Osteocyte (in vitro differentiated cells): ENCODE measurements at places on chromosomes 11 and 22. TPM values are rescaled to one million over a fixed set of nuclear protein-coding genes. Genes with fewer than 3 reads are reported as not detected.

- DNase-seq: no peak
Measured at GRCh38 chr11:122979815-122980595, 1.6 kb downstream of the BSX start.

The CHORDC1 gene
- total RNA-seq: 30.8 and 35.1 TPM in 2 replicates

DNA sequence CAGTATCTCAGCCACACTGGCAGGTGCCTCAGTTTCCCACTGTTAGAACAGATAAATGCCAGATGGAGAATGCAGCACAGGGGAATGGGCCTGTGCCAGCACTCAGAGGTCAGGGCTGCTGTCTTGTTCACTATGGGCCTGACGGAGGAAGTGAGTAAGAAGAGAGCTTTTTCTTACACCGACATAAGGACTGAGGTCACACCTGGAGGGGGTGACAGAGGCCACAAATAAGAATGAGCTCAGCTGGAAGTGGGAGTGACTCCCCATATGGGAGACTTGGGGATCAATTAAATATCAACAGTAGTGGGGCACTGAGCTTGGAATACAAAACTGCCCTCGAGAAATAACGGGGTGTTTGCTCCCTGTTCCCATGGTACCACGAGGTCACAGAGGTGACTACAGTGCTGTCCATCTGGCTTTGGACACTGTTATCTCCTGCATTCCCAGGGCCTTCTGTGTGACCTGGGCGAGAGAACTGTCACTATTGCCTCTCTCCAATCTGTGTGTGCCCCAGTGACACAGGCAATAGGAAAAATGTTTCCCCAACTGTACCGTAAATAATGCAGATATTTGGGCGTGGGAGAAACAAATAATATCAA, 94.1 kb upstream of the NNMT start:
- DNase-seq: no peak

DNA sequence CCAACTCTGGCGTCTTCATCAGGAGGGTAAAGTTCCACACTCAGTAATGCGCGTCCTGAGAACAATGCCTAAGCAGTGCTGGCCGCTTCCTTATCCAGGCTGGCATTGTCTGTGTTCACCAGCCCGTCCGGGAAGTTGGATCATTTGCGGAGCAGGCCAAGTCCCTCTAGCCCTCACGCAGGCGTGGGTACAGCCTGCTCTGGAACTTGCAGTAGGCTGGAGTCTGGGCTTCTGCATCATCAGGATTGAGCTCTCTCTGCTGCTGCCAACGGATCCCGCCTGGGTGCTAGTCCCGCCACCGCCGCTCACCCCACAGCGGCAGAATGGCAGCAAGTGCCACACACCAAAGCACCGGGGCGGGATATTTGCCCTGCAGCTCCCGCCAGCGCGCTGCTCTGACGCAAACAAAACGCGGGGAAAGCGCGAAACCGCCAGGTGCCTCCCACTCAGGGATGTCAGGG, 29.0 kb downstream of the GLYATL1 start:
- DNase-seq: no peak

The SLC22A6 gene
- total RNA-seq: not detected in 2 replicates

The OR8H2 gene
- not detected in 2 replicates for total RNA-seq

GRCh38 chr22:23400286-23400981, 179.7 kb downstream of the IGLL1 start:
- no peak for DNase-seq

DNA sequence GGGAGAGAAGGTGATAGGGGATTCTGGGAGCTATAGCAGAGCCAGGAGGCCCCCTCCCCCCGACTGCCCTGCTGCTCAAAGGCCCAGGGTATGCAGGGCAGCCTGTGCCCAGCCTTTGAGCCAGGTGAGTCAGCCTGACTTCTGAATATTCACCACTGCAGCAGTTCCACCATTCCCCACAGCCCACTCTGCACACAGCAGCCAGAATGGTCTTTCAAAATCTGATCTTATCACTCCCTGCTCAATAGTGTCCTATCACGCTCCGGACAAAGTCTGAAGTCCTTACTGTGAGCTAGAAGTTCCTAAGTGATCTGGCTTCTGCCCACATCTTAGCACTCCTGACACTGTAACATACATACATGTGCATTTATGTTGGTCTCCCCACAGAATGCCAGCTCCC, 111.7 kb downstream of the BUD13 start:
- DNase-seq: no peak

DNA sequence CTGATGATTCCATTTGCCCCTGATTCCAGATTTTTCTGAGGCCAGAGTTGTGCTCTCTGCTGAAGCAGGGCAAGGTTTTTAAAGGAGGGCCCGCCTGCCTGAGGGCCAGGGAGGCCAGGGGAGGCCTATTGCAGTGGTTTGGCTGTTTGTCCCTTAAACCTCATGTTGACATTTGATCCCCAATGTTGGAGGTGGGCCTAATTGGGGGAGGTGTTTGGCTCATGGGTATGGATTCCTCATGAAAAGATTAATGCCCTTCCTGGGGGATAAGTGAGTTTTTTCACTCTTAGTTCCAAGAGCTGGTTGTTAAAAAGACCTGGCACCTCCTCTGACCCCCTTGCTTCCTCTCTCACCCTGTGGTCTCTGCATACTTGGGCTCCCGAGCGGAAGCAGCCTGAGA, 9.2 kb downstream of the GAL3ST3 start:
- no peak for DNase-seq

The KCNJ4 gene
- total RNA-seq: 0.43 and 0.57 TPM in 2 replicates

The PRG3 gene
- not detected in 2 replicates for total RNA-seq

The CADM1 gene
- total RNA-seq: 19.6 and 24.2 TPM in 2 replicates

GRCh38 chr22:33569018-33569417, 351.3 kb downstream of the LARGE1 start:
- no peak for DNase-seq

DNA sequence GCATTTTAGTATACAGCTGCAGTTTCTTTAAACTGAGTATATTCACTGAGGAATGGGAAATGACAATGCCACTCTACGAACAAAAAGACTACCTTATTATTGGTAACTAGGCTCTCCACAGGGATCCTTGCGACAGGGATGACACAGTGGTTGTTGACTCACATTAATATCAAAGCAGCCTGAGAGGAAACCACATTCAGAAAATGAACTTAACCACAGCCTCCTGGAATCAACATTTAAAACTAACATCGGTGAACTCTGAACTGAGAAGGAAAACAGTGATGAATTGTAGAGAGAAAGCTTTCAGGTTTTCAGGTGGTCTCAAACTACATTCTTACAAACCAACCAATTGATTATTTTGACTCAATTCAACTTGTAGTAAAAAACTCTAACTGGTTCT, 90.3 kb upstream of the MTMR2 start:
- DNase-seq: no peak

DNA sequence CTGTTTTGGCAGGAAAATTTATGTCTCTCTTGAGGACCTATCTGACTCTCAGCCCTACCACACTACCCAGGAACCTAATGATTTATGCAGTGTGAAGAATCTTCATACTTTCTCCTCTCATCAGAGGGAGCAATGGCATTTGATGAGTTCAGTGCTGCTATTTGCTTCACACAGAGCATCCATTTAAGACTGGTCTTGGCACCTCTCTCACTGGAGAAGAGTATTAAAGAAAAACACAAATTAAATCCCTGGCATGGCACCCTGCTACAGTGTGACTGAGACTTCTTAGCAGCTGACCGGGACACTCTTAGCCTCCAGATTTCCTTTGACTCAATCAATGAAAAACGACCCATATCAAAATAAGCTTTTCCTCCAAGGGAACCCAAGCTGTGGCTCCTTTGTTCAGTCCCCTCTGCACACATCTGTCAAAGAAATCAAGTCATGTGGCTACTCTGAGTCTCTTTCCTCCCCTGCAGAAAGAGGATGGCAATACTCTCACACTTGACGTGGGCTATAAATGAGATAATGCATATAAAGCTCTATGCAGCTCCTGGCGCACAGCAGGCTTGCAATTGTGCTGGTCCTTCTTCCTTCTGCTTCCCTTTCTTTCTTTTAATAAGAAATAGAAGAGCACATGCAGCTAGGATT, 186.1 kb upstream of the E2F8 start:
- DNase-seq: no peak

The BBS1 gene
- total RNA-seq: 44.1 and 51.1 TPM in 2 replicates

GRCh38 chr22:24200619-24201212, 19.4 kb downstream of the SUSD2 start:
- no peak for DNase-seq

DNA sequence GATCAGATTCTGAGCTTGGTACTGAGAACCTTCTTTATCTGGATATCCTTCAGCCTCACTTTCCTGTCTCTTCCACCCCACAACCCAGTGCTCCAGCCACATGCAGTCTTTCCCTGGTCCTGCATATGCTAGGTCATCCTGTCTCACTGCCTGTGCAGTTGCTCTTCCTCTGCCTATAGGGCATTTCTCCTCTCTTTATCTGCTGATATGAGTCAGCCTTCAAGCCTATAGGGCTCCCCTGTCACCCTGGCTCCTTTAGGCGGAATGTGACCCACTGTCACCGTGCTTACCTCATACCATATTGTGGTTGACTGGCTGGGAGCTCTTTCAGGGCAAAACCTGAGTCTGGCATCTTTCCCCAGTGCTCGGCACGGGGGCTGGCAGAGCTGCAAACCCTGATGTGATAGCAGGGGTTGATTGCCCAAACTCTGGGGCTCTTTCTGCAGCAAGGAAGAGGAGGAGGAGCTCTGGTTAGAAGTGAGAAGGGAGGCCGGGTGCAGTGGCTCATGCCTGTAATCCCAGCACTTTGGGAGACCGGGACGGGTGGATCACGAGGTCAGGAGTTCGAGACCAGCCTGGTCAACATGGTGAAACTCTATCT, 26.3 kb downstream of the MEI1 start:
- no peak for DNase-seq

DNA sequence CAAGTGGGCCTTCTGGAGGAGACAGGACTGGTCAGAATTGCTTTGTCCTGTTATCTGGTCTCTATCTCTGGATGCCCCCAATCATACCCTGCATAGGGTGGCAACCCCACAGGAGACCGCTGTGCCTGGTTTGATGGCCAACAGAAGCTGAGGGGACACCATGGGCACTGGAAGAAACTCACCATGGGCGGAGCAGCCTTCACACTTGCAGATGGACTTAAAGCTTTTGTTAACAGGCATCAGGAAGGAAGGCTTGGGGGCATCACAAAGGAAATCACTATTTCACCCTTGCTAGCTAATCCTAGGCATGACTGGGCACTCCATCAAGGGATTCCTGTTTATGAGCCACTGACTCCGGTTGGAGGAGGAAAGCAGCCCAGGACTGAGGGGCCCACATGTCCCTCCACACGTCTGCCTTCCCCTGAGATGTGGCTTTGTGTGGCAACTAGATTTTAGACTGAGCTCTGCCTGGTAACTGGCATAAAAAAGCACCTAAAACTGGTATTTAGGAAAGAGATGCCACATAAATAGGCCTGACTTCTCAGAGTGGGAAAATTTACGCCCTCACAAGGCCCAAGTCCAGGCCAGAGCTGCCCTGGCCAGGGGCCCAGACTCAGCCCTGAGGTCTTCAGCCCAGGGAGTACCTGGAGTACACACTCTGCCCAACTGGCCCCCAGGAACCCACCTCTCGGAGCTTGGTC, 57.0 kb upstream of the LYVE1 start:
- no peak for DNase-seq

- no peak for DNase-seq
Measured at GRCh38 chr11:26914968-26915367, 78.9 kb upstream of the FIBIN start.

DNA sequence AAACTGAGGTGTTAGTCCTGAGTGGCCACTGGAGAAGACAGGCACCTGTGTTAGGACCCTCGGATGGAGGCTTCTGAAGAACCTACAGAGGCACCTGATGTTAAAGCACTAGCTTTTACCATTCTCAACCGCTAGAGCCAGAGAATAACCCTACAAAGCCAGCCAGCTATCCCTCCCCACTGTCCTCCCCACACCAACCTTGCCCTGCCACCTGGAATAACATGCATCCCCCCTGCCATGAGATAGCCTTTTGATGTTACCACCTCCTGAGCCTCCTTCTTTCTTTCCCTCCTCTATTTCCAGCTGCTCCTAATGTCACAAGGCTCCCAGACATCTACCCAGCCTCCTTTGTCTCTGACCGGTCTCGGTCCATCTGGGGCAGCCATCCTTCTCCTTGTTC, 28.1 kb downstream of the COMMD9 start:
- DNase-seq: no peak

DNA sequence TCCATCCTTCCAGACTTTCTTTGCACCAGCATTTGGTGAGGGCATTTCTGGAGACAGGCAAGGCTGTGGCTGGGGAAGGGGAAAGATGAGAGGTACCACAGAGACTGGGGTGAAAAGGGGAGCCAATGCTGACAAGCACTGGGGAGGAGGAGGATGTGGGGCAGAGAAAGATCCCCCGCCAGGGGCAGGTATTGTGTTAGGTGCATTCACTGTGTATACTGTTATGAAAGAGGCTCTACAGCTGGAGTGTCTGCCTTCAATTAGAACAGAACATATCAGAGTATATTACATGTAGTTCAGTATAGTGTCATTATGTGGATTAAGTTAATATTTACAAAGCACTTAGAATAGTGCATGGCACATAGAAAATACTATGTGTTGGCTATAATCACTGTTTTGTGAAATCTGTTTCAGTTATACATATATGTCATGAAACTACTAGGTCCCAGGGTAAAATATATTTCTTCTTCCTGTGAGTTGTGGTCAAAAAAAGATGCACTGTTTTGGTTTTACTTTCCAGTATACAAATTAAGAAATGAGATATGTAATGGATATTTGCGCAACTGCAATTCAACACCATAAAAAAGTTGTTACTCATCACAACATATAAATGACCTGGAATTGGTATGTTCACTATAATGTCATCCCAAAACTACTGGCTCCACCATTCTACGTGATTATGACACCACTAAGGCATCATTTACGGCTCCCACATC, 8.4 kb downstream of the MSANTD2 start:
- DNase-seq: no peak

DNA sequence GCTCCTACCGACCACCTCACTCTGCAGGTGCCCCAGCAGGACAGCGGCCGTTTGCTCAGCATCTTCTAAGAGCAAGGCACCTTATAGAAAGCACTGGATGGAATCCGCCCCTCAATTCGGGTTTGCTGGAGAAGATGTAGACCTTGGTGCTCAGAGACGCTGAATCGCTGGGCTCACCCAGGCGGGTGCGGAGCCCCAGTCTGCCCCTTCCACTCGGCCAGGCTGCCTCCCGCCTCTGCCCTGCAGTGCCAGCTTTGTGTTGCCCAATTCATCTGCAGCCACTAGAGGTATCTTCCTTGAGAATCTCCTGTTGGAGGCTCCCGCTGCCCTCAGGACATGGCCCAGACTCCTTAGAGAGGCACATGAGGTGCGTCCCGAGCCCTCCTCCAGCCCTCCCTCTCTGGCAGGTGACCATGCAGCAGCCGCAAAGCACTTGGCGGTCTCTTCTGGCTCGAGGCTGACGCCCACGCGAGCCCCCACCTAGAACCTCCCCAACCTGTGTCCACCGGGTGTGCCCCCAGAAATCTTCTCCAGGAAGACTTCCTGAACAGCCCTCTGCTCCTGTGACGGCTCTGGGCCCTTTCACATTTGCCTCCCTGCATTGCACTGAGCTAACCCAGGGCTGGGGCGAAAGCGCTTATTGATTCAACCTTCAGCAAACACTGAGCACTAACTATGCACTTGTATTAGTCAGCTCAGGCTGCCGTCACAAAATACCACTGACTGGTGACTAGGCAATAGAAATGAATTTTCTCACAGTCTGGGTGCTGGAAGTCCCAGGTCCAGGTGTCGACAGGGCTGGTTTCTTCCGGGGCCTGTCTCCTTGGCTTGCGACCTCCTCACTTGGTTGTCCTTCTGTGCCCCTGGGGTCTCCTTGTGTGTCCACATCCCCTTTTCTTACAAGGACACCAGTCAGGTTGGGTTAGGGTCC, 117.5 kb downstream of the WNT7B start:
- DNase-seq: no peak
